ENCODE measurements at places on chromosomes 2 and 18. TPM values are rescaled to one million over a fixed set of nuclear protein-coding genes. Genes with fewer than 3 reads are reported as not detected.

PAIP2B gene
- 3.9 TPM for total RNA-seq

CLHC1 gene
- 7.9 TPM for total RNA-seq

RPE gene
- total RNA-seq: 58.7 TPM

BCL2 gene
- total RNA-seq: 20.8 TPM

COL4A4 gene
- 3.0 TPM for total RNA-seq

C2orf74 gene
- total RNA-seq: 40.4 TPM

DNA sequence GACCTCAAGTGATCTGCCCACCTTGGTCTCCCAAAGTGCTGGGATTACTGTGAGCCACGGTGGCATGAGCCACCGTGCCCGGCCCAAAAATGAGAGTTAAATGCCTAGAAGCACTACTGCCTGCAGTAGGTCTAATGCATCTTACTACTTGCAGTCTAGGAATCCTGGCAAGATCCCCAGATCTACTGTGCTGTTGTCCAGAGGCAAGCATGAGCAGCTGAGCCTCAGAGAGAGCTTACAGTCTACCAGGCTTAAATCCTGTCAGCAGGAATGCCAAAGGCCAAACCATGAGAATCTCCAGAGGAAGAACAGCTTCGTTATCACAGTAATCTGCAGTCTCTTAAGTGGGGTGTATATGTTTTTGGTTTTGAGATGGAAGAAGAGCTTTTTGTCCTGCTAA, 54.4 kb downstream of the XRCC5 start:
- H3K36me3 ChIP-seq: no peaks in the 10 kb centered on the region
- H3K4me1 ChIP-seq: no peaks in the 10 kb centered on the region
- no peak overlapping the region for H3K27ac ChIP-seq
- H3K27me3 ChIP-seq: no peaks in the 10 kb centered on the region

- H3K4me1 ChIP-seq: peaks cover 14% of the 10 kb centered on the region
- no peaks in the 10 kb centered on the region for H3K36me3 ChIP-seq
- H3K4me3 ChIP-seq: peak overlapping the region; percentile 64
- no peaks in the 10 kb centered on the region for H3K27me3 ChIP-seq
- H3K27ac ChIP-seq: peak overlapping the region; percentile 59
These were observed 7.8 kb downstream of the SPEG start for GRCh38 chr2:219442256-219443015.

- DNase-seq: no peak
These were observed 18.9 kb downstream of the AOX1 start for GRCh38 chr2:200604571-200605255.

DNA sequence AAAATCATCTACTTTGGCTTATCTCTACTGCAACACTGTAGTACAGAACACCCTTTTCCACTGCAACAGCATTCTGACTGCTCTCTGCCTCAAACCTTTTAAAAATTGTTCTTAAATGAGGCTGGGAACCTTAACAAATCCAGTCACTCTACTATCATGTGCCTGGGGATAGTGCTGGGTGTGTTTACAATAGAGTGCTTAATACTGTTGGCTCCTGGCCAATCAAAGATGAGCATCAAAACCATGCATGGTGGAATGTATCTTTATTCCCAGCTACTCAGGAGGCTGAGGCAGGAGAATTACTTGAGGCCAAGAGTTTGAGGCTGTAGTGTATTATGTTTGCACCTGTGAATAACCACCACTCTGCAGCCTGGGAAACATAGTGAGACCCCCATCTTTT, 7.4 kb downstream of the ANKAR start:
- DNase-seq: no peak
- H3K4me3 ChIP-seq: no peak overlapping the region
- H3K4me1 ChIP-seq: no peaks in the 10 kb centered on the region

- H3K27me3 ChIP-seq: no peaks in the 10 kb centered on the region
- no peak overlapping the region for H3K4me3 ChIP-seq
- H3K4me1 ChIP-seq: no peaks in the 10 kb centered on the region
- H3K27ac ChIP-seq: no peak overlapping the region
- H3K36me3 ChIP-seq: no peaks in the 10 kb centered on the region
These were observed 19.4 kb upstream of the TMEM178A start for GRCh38 chr2:39646267-39646666.

DNA sequence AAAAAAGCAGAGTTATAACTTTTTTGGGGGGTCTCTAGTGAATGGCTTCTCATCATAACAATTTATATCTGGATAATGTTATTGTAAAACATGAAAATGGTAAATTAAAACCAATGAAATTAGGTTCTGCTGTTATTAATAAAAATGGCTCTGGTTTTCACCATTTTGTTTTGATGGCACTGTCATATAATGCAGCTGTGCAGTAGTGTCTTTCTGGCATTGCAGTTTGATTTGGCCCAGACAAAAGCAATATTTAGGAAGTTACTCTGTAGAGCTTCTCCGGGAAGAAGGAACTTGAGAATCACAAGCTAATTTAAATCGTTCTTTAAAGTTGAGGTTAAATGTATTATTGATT, 15.1 kb upstream of the NT5C1B start:
- no peak for DNase-seq
- H3K27ac ChIP-seq: no peak overlapping the region
- H3K4me3 ChIP-seq: no peak overlapping the region

GRCh38 chr2:16314001-16314400, 351.6 kb downstream of the CYRIA start:
- no peak overlapping the region for H3K27ac ChIP-seq
- no peaks in the 10 kb centered on the region for H3K36me3 ChIP-seq
- no peaks in the 10 kb centered on the region for H3K27me3 ChIP-seq
- H3K4me1 ChIP-seq: no peaks in the 10 kb centered on the region

GRCh38 chr2:158926478-158926948, 41.9 kb upstream of the TANC1 start:
- H3K27ac ChIP-seq: no peak overlapping the region
- no peak for DNase-seq
- no peaks in the 10 kb centered on the region for H3K27me3 ChIP-seq
- no peaks in the 10 kb centered on the region for H3K36me3 ChIP-seq

DNA sequence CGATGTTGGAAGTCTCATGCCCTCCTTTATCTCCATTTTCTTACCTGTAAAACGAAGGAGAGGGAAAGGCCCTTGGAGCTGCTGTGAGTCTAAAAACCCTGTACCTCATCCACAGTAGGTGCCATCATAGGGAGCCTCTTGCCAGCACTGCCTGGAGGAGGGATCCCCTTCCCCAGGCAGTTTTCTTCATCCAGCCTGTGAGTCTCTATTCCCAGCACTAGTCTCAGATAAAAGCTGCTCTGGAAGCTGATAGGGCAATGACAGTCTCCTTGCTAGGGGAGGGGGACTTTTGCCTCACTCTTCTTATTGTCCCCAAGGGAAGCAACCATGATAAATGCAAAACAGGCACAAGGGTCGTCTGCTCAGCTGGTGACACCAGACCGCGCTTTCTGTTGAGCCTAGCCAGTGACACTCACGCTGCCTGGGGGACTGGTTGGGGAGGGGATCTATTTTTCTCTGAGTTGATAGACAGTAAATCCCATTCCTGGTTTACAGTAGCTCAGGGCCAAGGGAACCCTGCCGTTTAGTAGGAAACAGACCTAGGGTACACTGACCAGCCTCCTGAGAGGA, 139.5 kb upstream of the NABP1 start:
- no peak overlapping the region for H3K27ac ChIP-seq
- no peak for DNase-seq
- no peak overlapping the region for H3K4me3 ChIP-seq
- no peaks in the 10 kb centered on the region for H3K36me3 ChIP-seq
- H3K4me1 ChIP-seq: no peaks in the 10 kb centered on the region
- H3K27me3 ChIP-seq: no peaks in the 10 kb centered on the region

GRCh38 chr18:45785134-45785533, 40.3 kb upstream of the SIGLEC15 start:
- no peaks in the 10 kb centered on the region for H3K4me1 ChIP-seq
- no peaks in the 10 kb centered on the region for H3K36me3 ChIP-seq

DNA sequence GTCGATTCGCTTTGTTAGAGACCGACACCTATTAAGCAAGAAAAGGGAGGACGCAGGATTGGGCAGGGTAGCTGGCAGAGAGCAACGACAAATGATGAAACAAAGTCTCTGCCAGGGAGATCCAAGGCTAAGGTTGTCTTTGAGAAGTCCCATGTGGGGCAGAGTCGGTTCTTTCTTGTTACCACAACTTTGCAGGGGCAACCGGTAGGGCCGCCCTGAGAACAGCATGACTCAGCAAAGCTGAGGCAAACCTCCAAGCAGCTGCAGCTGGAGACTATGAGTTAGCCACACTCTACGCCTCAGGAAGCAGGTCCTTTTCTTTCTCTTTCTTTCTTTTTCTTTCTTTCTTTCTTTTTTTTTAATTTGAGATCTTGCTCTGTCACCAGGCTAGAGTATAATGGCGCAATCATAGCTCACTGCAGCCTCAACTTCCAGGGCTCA, 452.3 kb upstream of the ID2 start:
- H3K27me3 ChIP-seq: no peaks in the 10 kb centered on the region
- H3K4me1 ChIP-seq: peaks cover 2% of the 10 kb centered on the region
- peak; percentile 75 for DNase-seq
- H3K36me3 ChIP-seq: no peaks in the 10 kb centered on the region
- H3K27ac ChIP-seq: peak overlapping the region; percentile 55

- no peaks in the 10 kb centered on the region for H3K36me3 ChIP-seq
- H3K4me3 ChIP-seq: no peak overlapping the region
- H3K27me3 ChIP-seq: no peaks in the 10 kb centered on the region
- H3K4me1 ChIP-seq: no peaks in the 10 kb centered on the region
These were observed 66.5 kb downstream of the TSPYL6 start for GRCh38 chr2:54189539-54189938.

- H3K27ac ChIP-seq: no peak overlapping the region
- H3K27me3 ChIP-seq: no peaks in the 10 kb centered on the region
- no peak for DNase-seq
These were observed 40.4 kb downstream of the SERTAD2 start for GRCh38 chr2:64613276-64613675.

DNA sequence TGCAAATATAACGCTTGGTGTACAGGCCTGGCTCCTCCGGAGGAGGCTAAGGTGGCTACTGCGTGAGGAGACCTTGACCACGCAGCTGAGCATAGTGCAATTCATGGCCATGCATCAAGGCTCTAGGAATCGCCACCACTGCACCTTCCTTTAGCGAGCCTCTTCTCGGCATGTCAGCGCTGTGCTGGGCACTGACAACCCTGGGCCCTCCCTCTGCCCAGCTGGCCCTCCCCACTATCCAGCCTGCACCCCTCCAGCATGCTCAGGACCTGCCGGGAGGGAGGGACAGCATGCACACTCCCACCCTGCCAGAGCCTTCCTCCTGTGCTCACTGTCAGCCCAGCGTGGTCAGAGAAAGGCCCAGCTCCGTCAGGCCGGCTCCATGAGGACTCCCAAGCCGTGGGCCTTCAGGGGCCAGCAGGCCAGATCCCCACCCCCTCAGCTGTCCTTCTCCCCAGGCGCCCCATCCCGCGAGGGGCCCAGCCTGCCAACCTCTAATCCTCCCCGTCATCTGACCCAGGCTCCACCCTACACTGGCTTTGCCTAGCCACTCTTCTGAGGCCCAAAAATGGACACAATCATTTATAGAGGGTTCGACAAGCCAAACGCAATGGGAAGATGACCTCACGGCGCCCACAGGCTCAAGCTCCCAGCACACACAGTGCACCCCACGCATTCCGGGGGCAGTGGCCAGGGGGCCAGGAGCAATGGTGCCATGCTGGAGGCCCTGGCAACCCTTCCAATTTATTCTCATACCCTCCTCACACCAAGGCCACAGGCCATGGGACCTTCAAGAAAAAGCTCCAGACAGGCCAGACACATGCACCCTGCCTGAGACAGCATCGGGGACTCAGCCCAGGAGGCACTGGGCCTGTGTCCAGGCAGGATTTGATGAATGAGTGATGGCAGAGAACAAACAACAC, 3.5 kb downstream of the BIN1 start:
- no peaks in the 10 kb centered on the region for H3K36me3 ChIP-seq
- peaks cover 9% of the 10 kb centered on the region for H3K4me1 ChIP-seq
- no peak for DNase-seq
- no peak overlapping the region for H3K27ac ChIP-seq
- H3K27me3 ChIP-seq: no peaks in the 10 kb centered on the region

Measured in testis (tissue), 5 donors.